ENCODE measurements at places on chromosomes 1 and 21. TPM values are rescaled to one million over a fixed set of nuclear protein-coding genes. Genes with fewer than 3 reads are reported as not detected.

Gene PRELP
- not detected for total RNA-seq

Gene NEXN
- total RNA-seq, result 3.1 TPM

Gene CDA
- 4.4 TPM for total RNA-seq

Gene NUDT4B
- total RNA-seq, result 15.6 TPM

Gene C1orf50
- 4.1 TPM for total RNA-seq

Gene TNFSF18
- total RNA-seq, result under 0.01 TPM

Gene UBE2J2
- 91.9 TPM for total RNA-seq

Gene PAQR6
- 0.49 TPM for total RNA-seq

Gene PIGR
- total RNA-seq, result under 0.01 TPM

Gene SLAMF1
- total RNA-seq, result not detected

Gene KCNA3
- total RNA-seq, result not detected

Gene SPRR1B
- not detected for total RNA-seq

Gene KCNQ4
- total RNA-seq, result 1.3 TPM

Gene CLDN14
- total RNA-seq, result not detected

Gene TNFSF4
- total RNA-seq, result 4.6 TPM

Gene MX2
- total RNA-seq, result 0.38 TPM

Gene DSCAM
- total RNA-seq, result not detected

Gene RIPK4
- 12.1 TPM for total RNA-seq

Data from mesangial cell (primary cell).